Fibroblast of mammary gland (primary cell): ENCODE measurements at places on chromosomes 5 and 9.

- peak; percentile 71 for DNase-seq
These were observed 1.8 kb downstream of the LURAP1L start for GRCh38 chr9:12776513-12777055.

DNA sequence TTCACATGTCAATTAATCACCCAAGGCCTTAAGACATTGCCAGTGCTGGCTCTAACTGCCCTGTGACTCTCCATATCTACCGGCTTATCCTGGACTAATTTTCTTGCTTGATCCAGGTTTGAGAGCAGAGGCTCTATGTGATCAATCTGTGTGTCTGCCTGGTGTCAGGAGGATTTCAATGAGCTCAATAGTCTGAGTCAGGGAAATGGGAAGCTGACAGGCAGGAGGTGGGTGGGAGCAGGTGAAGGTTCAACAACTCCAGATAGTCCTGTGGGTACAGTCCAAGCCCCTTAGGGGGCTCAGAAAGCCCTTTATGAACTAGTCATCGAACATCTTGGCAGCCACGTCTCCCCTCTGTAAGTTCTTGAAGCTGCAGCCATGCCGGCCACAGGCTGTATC lies 72.2 kb downstream of the SHB start:
- no peak for DNase-seq

DNA sequence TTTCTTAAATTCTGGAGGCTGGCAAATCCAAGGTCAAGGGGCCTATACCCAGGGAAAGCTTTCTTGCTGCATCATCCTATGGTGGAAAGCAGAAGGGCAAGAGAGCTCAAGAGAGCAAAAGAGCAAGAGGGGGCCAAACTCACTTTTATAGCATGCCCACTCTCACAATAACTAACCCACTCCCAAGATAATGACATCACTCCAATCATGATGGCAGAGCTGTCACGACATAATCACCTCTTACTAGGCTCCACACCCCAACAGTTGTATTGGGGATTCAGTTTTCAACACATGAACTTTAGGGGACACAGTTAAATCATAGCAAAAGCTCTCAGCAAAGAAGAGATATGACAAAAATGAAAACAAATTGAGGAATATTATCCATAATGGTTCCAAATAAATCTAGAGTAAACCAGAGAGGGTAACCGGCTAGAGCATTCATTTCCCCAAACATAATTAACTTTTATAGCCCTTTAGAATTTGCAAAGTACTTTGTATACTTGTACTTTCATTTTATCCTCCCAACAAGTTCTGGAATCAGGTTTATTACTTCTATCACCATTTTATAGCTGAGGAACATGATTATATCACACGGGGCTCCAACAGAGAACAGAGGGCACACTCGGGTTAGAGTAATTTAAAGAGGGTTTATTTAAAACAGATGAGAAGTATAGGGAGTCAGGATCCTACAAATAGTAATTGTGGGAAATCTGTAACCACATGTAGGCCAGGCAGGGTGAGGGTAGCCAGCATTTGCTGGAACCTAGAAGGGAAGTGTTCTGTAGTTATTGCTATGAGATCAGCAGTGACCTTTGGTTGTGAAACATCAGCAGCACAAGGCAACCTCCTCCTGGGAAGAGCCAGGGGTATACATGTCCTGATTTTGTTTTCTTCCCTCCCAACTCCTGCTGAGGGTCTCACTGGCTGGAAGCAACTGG lies 7.2 kb upstream of the TARS1 start:
- DNase-seq: peak; percentile 89

DNA sequence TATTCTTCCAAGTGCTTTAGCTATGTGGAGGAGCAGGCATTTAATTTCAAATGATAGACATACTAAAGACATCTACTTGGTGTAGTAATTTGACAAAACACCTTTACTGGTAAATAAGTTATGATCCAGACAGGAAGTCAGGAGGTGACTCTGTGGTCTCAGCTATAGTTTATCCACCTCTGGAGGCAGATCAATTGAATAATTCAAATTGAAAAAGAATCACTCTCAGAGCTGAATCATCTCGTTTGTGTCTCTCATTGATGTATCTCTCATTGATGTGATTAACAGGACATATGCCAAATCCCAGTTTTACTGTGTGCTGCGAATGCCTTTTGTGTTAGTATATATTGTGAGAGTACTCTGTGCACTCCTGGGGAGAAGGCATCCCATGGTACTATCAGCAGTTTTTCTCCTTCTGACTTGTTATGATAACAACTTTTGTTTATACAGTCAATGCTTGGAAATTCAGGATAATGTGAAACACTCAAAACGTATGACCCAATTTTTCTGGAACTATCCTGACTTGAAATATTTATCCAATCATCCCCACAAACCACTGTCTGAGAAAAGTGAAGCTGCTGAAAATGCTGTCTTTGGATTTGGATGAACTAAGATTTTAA lies 48.5 kb upstream of the DAB2 start:
- DNase-seq: peak; percentile 89

DNA sequence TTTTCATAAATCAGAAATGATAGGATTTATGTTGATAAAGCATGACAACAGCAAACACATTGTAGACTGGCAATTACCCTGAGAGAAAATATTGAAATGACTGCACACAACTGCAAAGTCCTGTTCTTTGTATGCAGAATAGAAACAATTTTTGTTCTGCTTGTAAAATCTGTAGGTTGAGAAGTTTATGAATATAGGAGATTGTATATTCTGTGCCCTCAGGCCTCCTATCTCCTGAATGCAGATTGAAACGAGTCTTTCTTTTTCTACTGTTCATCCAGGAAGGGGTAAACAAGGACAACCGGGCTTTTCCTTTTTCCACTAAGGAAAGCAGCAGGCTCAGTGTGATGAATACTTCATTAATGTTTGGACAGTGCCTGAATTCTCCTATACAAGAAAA lies 95.0 kb upstream of the HAPLN1 start:
- no peak for DNase-seq

GRCh38 chr9:133888809-133889491 lies 103.2 kb downstream of the VAV2 start:
- no peak for DNase-seq

GRCh38 chr5:149719666-149720065 lies 10.4 kb upstream of the PPARGC1B start:
- DNase-seq: no peak

- no peak for DNase-seq
These were observed 507.1 kb downstream of the TLE4 start for GRCh38 chr9:80078826-80079225.

DNA sequence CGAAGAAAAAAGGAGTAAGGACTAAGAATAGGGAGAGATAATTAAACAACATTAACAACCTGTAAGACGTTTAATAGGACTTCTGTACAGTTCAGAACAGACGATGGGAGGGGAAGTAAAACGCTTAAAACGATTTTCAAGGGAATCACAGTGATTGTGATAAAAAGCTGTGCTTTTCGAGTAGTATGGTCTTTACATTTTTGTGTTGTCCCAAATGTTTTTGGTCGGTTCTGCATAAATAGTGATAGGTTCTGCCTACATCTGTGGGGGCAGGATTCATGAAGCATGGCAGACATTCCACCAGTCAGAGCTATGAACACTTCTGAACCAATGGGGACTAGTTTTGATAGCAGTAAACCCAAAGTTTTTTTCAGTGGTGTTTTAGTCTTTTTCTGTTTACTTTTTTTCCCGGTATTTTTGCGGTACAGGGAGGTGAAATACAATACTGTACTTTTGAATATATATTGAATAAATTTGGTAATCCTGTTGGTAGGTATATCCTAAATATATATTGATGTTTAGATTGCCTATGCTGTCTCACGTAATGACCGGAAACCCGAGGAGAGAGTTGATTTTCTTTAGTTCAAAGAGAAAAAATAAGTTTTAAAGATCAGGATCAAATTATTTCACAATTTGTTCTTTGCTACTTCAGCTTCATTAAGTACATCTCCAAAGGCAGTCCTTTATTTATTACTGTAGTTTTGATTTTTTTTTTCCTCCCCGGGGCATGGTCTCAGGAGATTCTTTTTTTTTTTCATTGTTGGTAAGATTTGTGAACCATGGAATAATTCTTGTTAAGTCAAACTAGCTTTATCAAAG lies 1.3 kb downstream of the ERBIN start:
- DNase-seq: peak; percentile 63

DNA sequence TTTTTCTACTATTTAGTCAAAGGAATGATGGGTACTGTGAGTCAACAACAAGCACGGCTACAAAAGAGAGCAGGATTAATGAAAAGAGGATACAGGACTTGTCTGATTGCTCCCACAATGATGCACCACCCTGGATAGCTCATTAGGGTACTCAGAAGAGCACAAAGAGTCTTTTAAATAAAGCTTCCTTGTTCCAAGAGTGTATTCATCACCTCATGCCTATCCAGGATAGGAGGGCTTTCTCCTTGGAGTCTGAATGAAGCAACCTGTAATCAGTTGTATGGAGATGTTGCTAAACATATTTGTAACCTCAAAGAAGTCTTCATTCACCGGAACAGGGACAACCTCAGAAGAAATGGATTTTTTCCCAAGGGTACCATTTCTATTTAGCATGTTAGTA lies 219.5 kb upstream of the TMEM161B start:
- no peak for DNase-seq

DNA sequence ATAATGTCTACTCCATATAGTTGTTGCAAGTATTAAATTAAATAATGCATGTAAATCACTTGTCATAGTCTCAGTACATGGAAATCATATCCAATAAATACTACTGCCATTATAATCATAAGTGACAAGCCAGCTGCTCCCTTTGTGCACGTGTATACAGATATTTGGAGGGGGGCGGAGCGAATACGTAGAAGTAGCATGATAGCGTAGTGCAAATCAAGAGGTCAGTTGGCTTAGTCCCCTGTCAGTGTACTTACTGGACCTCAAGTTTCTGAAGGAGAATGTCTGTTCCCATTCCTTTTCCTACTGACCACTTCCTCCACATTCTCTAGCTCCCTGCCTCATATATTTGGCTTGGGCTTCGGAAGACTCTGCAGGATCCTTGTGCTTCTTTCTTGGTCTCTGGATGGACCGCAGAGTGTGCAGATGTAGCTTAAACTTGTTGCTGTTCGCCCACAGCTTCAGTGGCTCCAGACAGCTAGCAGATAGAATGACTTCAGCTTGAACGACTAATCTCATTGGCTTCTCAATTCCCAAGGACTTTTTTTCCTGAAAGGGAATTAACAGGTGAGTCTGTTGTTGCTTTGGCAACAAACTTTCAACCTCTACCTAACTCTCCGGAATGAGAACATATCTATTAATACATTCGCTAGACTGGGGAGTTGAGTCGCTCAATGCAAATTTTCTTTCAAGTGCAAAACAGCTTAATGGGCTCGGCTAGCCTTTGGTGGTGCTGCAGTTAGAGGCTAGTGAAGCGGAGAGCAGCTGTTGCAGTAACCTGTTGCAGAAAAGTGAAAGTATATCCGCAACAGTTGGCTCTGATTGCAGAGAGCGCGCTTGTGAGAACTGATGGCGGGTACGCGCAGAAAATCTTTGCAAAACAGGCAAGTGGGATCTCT lies at the start of gene PCDHB1:
PCDHB1 (plus strand) TSS at position 753 of the 899 bp plus-strand sequence; CDS start at position 850, 97 bp downstream.
- DNase-seq: no peak
